IMR-90 (cell line): ENCODE measurements at places on chromosomes 5 and 9. TPM values are rescaled to one million over a fixed set of nuclear protein-coding genes. Genes with fewer than 3 reads are reported as not detected.

- no peak for DNase-seq
These were observed 431.3 kb downstream of the SPATA31D1 start for GRCh38 chr9:82419696-82420486.

DNA sequence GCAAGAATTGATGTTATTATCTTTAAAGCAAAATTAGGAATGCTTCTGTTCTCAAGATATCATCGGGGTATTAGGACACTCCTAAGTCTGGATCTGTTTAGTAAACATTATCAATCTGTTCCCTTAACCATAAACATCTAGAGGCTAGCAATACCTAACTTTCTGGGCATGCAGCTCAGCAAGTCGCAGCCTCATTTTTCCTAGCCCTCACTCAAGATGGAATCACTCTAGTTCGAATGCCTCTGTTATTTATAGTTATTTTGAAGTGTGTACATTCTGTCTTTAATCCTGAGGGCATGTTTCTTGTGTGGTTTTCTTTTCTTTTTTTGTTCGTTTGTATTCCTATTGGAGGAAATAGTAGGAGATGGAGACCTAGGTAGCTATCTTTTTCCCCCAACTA lies 66.9 kb downstream of the FER start:
- no peak for DNase-seq

GRCh38 chr5:175895686-175896102 lies 24.3 kb downstream of the CPLX2 start:
- DNase-seq = no peak

- no peak for DNase-seq
These were observed 36.6 kb downstream of the UHRF2 start for GRCh38 chr9:6449645-6450044.

- no peak for DNase-seq
These were observed 299.0 kb downstream of the TLR4 start for GRCh38 chr9:118003240-118003639.

- peak; percentile 92 for DNase-seq
These were observed 232.8 kb upstream of the PTGER4 start for GRCh38 chr5:40446910-40447309.

EIF4E1B gene
- not detected in 2 replicates for total RNA-seq

- DNase-seq = peak; percentile 61
These were observed 127.5 kb upstream of the MTAP start for GRCh38 chr9:21674894-21675293.

DNA sequence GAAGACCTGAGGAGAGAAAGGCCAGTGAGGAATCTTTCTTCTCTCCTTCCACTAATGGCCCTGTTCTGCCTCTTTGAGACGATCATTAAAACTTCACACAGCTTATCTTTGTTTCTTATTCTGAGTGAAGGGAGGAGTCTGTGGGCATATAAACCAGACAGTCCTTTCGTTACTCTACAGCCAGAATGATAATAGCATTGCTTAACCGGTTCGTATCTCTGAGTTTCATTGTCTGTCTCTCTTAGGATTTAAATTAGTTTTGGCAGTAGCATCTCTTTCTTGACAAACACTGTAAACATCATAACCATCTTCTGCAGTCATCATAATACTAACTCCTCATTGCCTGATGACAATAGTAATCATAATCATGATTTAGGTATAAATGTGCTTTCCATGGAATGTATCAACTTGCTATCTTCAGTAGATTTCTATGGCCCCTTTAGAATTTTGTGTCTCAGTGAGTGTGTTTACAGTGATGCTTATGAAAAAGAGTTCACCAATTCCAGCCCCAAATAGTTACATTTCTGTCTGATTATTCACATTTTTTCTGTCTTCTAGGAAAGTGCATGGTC lies 618.8 kb upstream of the KLF4 start:
- DNase-seq = no peak

DNA sequence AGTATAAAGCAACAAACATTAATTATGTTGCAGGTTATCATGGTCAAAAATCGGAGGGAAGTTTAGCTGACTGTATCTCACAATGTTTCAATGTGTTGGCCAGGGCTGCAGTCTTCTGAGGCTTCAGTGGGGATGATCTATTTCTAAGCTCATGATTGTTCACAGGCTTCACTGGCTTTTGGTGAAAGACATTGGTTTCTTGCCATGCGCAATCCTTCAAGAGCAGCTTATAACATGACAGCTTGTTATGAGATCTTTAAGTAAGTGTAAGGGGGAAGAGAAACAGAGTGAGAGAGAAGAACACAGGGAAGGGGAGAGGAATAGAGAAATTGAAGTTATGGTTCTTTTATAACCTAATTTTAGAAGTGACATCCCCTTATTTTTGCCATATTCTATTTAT lies 385.9 kb upstream of the CHD1 start:
- DNase-seq = no peak

DNA sequence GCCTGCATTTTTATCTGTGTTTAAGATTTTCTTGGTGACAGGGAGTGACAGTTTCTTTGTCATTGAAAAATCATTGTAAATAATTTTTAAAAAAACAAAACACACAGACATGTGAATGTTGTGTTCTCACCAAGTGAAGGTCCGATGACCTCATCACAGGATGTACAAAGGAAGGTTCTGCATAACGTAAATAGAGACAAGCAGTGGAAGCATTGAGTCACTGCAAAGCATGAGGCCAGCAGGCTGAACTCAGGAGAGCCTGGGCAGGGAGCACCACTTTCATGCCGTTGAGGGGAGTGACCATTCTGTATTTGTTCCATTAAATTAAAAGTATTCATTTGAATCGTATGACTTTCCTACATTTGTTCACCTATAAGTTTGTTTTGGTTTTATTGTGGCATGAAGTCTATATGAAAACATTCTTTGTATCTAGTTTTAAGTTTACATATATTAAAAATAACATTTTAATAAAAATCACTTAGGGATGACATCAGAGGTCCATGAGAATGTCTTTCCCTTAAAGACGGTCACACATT lies 70.4 kb upstream of the TLE1 start:
- DNase-seq = peak; percentile 99

GRCh38 chr5:65126542-65127069 lies 355.1 kb downstream of the ADAMTS6 start:
- DNase-seq = no peak
